ENCODE measurements at places on chromosomes 2 and 18.

- DNase-seq: no peak
Observed at GRCh38 chr18:273525-273924, 5.7 kb upstream of the THOC1 start.

- DNase-seq: no peak
Observed at GRCh38 chr2:132374151-132374550, 42.5 kb upstream of the GPR39 start.

DNA sequence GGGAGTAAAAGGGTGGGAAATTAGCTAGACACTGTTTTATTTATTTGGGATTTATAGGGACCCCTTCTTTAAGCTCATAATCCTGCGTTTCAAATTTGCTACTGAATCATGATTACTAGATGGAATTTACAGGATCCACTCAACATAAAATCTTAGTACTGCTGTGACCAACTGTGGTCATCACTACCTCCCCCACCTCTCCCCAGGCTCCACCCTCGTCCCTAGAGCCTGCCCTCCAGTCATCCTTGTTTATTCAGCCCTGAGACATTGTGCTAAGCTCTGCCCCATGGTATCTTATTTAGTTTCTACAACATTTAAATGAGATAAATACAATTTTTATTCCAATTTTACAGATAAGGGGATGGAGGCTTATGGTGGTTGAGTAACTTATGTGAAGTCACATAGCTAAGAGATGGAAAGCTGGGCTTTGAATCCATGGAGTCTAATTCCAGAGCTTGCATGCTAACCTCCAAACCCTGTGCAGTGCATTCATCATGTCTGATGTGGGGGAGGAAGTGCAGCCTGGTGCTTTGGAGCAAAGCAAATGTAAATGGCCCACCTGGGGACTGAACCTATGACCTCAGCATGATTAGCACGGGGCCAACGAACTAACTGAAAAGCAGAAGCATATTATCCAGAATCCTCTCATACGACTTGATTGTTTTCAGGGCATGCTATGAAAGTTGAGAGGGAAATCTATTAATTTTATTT is 502.4 kb downstream of the TMEM182 start:
- DNase-seq: peak; percentile 71

GRCh38 chr2:31888550-31888949 is 122.3 kb downstream of the MEMO1 start:
- DNase-seq: no peak

DNA sequence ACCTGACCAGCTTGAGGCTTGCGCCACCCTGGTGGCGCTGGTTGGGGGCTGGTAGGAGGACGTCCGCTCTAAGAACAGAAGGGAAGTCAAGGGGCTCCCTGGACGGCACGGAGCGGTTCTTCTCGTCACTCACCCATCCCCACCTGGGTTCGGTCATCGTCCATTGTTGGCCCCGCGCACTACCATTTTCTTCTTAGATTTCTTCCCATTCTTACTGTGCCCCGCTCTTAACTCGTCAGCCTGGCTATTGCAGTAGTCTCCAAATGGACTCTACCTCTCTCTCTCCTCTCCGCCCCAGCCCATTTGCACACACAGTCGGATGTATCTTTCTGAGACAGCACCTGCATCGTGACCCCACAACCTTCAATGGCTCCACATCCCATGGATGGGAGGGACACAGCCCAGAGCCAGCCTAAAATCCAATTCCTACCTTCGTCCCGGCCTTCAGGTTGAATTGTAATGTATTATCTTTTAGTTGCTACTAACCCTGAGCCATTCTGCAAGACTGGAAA is 814 bp upstream of the RAB1A start:
- DNase-seq: peak; percentile 86
